Posterior cingulate gyrus (tissue), 11 donors: ENCODE measurements at places on chromosomes 2 and 18.

- DNase-seq = no peak
Observed at GRCh38 chr18:4797002-4797685, 342.0 kb upstream of the DLGAP1 start.

GRCh38 chr18:31603315-31603714 lies 11.6 kb downstream of the TTR start:
- DNase-seq = no peak

- no peak for DNase-seq
Observed at GRCh38 chr2:185475914-185476313, 262.7 kb upstream of the FSIP2 start.

- DNase-seq = no peak
Observed at GRCh38 chr2:221102896-221103688, 469.0 kb downstream of the EPHA4 start.

GRCh38 chr2:24048769-24049484 lies 614 bp upstream of the FKBP1B start:
- no peak for DNase-seq

- DNase-seq = no peak
Observed at GRCh38 chr18:29549759-29550158, 1372.8 kb upstream of the CDH2 start.

DNA sequence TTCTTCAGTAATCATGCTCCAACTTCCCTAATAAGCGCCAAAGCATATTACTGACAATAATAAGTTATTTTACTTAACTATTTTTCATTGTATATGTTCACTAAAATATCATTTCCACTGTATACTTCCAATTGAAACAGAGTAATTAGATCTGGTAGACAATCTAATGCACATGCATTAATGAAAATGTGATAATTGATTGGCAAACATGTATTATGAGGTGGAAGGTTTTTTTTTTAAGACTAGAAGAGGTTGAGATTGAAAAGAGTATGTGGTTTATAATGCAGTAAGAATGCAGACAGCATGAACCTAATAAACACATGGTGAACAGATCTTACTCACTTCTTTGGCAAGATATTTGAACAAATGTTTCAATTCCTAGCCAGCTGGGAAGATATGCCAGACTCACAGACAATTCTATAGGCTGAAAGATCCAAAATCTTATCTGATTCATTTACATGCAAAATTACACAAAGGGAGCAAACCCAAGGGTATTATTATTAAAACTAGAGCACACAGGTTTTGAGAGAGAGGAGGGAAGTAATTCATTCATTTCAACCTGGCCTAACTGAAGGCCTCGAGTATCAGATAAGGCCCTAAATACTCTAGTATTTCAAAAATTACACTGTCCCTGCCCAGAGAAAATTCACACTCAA lies 2.8 kb downstream of the NCKAP1 start:
- DNase-seq = no peak

DNA sequence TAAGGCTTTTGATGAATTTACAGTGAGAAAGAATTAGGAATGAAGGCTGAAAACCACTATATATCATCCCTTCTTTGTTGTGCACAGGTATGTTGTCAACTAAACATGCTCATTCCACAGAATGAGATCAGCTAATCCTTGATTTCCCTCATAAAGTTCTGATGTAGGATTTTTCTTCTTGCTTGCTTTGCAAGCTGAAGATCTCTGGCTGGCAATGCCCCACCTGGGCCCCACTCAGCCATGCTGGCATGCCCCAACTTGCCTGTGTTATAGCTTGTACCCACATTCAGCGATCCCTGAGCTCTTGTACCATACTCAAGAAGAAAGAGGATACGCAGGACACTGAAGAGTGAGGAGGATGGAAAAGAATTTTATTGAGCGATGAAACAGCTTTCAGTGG lies 18.0 kb upstream of the SERPINB11 start:
- no peak for DNase-seq

GRCh38 chr2:14424478-14425390 lies 207.8 kb upstream of the LRATD1 start:
- DNase-seq = no peak

DNA sequence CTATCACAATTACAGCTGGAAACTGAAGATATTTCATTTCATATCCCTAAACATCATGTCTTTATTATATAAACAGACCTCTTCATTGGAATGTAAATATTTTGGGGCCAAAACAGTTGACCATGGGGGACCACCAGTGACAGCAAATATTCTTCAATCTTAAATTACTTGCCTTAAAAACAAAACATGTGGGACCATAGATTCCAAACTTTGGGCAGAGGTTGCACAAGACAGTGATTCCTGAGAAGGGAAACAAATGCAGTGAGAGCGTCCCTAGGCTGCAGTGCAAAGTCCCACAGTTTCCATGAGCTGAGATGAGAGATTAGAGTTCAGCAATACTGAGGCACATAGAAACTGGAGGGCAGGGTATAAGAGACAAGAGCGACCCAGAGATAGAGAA lies 818.9 kb downstream of the CBLN2 start:
- DNase-seq = no peak

- DNase-seq = no peak
Observed at GRCh38 chr2:215171151-215171550, 32.7 kb upstream of the ABCA12 start.

GRCh38 chr2:27303093-27304025 lies 4.9 kb downstream of the UCN start:
- no peak for DNase-seq

- DNase-seq = peak; percentile 44
Observed at GRCh38 chr18:37393221-37393827, 172.3 kb downstream of the CELF4 start.

DNA sequence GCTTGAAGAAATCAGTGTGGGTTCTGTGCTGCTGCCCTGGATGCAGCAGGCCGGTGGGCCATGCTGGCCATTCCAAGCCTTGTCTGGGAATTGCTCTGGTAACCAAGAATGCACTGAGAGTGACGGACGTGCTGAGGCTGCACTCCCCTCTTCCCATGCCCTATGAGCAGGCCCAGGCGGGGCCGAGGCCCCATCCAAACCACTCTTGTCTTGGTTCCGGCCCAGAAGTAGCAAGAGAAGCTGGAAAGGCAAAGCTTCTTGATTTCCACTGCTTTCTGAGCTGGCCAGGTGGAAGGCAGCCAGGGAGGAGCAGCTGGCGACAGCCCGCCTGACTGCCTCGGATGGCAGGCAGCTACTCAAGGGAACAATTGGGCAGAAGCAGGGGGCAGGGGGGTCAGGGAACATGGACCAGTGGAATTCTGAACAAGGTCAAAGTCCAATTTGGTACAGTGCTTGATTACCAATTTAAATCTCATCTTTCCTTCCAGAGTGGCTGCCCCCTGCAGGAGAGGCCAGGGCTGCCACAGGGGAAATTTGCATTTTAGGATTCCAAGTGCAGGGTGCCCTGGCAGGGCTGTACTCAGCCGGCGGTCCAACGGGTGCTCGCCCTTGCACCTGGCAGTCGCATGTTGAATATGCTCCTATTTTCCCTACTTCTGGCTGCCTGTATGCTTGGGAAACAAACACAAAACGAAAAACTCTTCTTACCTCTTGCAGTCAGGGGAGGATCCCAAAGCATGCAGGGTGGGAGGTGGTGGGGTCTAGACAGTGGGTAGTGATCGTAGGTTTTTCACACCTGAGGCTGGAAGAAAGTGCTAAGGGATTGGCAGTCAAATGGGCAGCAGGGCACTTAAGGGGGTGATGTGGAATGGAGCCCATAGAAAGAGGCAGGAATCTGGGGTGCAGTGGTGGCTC lies 67.3 kb downstream of the LIPG start:
- DNase-seq = peak; percentile 74

DNA sequence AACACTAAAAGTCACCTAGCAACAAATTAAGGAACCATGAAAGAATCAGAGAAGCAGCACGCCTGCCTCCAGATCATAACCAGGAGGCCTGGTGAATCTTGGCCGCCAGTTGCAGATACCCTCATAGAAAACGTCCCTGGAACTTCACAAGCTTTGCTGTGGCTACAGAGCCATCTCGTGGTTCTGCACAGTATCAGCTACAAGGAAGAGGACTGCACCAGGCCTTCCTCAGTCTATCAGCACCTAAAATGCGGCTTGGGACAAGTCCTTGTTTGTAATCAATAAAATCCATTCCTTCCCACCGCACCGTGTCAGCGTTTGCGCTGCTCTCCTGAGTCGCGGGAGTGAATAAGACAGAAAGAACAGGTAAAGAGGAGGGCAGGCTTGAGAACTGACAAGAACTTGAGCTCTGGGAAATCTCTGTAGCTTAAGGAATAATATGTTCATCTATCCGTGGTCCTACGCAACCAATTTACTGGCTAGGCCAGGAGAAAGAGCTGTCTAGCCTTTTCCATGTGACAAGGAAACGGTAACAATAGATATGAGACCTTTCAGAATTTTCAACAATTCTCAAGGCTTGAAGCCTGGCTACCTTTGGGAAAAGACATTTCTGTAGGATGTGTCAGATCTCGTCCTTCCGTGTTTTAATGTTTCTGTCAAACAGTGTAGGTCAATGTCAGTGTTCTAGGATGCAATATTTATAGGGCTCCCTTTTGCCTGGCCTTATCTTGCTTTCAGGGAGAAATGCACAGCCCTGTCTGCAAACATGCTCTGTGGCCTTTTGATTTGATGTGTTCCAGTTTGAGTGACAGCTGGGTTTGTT lies 128.5 kb upstream of the RAB12 start:
- peak; percentile 35 for DNase-seq

DNA sequence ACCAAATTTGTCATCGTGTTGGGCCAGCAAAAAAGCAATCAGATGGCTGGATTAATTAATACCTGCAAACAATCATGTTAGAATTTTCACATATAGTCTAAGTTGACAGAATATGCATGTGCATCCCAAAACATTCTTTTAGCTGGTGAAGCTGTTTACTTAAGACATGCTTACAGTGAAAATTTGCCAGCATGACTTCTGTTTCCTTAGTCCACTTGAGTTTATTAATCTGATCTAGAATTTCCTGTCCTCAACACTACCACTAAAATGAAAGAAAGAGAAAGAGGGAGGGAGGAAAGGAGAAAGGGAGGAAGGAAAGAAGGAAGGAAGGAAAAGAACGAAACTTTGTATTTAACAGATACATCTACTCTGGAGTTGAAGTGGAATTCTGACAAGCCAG lies 2109.9 kb upstream of the PIK3C3 start:
- DNase-seq = no peak

- no peak for DNase-seq
Observed at GRCh38 chr2:70116936-70117552, 29.8 kb downstream of the PCBP1 start.

- DNase-seq = no peak
Observed at GRCh38 chr2:238684362-238685326, 163.2 kb upstream of the TWIST2 start.

DNA sequence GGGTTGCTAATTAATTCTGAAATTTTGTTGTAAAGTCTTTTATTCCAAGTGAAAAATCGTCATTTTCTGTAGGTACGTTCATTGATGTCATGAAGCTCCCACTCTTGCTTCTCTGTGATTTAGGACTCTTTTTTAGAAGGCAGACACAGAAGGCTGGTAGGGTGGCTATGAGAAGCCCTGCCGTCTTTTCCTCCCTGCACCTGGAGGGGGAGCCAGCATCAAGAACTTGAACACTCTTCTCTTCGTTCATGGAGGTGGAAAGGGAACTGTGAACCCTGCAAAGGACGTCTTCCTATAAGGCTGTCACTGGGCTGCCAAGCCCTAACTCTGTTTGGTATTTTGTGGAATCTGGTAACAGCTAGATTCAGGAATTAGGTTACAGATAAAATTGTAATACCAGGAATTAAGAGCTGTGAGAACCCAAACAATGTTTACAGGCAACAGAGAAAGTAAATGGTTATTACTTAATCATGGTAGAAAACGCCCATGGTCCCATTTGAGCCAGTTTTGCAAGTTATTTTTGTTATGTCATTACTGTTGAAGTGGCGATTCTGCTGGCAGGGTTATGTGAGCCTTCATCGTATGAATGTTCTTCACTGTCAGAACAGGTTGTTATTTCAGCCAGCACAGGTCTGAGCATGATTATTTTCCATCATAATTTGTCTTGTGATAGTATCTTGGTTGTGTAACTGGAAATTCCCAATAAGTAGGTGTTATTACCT lies 112.2 kb downstream of the OSBPL6 start:
- peak; percentile 22 for DNase-seq

DNA sequence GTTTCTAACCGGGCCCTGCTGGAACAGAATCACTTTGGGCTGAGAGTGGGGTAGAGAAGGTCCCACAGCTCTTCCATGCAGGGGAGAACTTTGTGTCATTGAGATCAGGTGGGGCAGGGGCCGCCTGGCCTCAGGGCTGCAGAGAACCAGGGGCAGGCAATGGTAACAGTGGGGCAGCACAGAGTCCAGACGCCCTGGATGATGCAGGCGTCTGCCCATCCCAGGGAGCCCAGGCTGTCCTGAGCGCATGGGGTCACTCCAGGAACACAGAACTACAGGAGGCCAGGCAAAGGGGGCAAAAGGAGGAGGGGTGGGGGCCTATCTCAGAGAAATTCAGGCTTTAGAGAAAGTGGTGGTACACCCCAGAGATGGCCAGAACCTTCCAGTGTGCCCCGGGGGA lies 121.3 kb downstream of the NDUFA10 start:
- peak; percentile 66 for DNase-seq

- DNase-seq = no peak
Observed at GRCh38 chr2:242002944-242003343, 133.4 kb downstream of the RTP5 start.

DNA sequence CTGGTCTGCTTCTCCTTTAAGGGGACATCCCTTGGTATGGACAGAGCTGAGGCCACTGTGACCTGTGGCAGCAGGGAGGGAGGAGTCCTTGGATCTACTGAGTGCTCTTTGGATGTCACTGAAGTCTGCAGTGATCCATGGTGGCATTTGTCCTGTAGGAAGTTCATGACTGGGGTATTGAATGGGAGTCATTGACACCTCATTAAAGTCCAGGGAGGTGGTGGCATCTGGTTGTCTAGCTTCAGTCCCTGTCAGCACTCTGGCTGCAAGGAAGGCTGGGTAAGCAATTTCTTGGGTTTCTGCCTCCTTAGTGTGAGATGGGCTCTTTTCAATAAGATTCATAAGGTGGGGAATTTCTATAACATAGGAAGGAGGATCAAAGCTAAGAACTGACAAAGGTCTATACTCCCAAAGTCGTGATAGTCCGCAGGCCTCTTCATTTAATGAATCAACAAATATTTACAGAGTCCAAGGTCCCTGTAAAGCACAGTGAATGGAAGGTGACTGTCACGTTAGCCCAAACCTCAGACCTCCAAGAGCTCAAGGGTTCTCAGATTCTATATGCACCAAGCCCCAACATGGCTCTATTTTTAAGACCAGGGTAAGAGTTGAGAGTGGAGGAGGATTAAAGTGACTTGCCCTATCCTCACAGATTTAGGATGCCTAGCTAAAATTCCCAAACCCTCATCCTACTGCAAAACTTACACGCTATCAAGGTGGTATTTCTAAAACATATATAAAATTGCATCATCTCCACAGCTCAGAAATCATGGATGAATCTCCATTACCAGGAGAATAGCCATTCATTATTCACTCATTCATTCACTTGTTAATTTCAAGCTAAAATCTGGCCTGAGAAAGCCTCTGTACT lies 40.2 kb downstream of the THNSL2 start:
- DNase-seq = no peak

- no peak for DNase-seq
Observed at GRCh38 chr18:44691148-44691925, 10.6 kb downstream of the SETBP1 start.

GRCh38 chr2:144111437-144111836 lies 408.5 kb downstream of the ZEB2 start:
- DNase-seq = no peak

- DNase-seq = no peak
Observed at GRCh38 chr18:23229472-23229871, 94.2 kb downstream of the CABLES1 start.

GRCh38 chr2:86627550-86627949 lies 3.9 kb upstream of the RNF103 start:
- no peak for DNase-seq
